GM19239 (cell line): ENCODE measurements at places on chromosomes 2 and 18.

DNA sequence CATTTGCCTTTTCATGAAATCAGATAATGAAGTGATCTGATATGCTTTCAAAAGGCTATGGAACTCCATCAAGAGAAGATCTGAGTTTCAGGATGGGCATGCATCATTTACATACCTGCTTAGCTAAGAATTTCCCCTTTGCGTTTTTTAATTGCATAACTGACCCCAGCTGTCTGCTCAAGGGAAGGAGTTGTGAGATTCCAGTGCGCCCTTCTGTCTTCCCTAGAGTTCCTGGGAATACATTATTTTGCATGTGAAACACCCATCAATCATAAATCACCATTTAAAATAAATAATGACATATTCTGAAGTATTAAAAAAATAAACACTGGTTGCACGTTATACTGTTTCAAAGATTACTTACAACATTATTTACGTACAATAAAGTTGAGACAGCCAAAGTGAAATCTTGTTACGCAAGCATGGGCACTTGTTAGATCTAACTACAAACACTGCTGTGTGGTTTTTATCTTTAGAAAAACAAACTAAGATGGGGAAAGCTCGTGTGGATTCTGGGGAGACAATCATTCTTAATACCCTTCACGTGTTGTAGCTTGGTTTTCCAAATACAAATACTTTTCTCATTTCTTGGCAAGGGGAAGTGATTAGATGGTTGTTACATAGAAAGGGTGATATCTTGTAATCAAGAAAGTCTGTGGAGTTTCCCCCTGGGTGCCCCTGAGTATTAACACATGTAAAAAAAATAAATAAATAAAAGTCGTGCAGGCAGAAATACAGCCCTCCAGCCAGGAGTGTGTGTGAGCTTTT lies 125.7 kb upstream of the LMAN1 start:
- DNase-seq = no peak

GRCh38 chr2:162293122-162293786 lies 25.2 kb downstream of the IFIH1 start:
- DNase-seq = no peak

DNA sequence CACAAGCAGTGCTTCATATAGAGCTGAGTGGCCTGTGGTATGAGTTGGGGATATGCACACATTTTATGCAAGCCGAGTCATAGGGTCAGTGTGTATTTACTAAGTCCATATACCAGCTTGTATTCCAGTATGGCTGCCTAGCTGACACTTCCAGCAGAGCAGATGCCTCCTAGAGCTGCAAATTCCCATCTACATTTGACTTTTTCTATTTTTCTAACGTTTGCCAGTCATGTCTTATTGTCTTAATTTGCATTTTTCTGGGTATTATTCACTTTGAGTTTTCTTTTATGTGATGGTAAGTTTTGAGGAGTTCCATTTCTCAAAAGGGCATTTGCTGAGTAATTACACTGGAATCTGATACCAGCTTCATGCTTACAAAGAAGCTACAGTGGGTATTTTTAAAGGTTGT lies 334.5 kb upstream of the CDH2 start:
- DNase-seq = no peak

- peak; percentile 72 for DNase-seq
Observed at GRCh38 chr18:74597662-74598349, at the start of gene ZNF407. Gene ZNF407, plus strand, starts transcription at chr18:74597870. Its CDS starts 33,150 bp downstream, at chr18:74631020.

GRCh38 chr2:133142087-133142486 lies 426.2 kb downstream of the NCKAP5 start:
- DNase-seq = no peak

GRCh38 chr18:24763765-24764513 lies 303.5 kb downstream of the HRH4 start:
- DNase-seq = no peak

DNA sequence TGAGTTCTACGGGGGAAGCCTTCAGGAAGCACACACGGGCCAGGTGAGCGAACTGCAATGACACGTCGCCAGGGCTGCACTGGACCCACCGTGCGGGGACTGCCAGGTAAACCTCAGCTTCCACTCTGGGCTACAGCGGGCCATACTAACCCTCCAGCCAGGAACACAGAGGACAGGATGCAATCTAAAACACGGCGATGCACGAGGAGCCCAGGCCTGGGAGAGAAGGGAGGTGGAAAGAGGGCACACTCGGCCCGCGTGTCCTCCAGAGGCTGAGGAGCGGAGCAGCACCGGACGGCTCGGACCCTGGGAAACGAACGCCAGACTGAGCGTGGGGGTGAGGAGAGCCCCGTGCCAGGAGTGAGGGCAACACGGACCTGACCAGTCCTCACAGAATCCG lies 69.3 kb downstream of the HDAC4 start:
- no peak for DNase-seq
